ENCODE measurements at places on chromosomes 1 and 21.

DNA sequence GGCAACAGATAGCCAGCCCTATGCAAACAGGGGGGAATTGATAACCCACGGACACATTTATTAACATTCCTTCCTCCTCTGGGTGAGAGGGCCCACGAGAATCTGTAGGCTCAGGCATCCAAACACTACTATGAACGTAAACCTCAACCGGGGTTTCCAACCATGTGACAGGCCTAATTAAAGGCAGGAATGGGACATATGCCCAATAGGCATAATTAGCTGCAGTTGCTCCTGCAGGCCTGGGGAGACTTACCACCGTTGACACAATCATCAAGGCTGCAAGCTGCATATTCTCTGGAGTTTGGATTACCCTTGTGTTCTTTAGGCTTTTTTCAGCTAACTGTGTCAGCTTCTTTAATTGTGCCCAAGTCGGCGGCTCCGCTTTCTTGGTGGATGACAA lies 22.2 kb upstream of the GBP1 start:
- no peak for DNase-seq

DNA sequence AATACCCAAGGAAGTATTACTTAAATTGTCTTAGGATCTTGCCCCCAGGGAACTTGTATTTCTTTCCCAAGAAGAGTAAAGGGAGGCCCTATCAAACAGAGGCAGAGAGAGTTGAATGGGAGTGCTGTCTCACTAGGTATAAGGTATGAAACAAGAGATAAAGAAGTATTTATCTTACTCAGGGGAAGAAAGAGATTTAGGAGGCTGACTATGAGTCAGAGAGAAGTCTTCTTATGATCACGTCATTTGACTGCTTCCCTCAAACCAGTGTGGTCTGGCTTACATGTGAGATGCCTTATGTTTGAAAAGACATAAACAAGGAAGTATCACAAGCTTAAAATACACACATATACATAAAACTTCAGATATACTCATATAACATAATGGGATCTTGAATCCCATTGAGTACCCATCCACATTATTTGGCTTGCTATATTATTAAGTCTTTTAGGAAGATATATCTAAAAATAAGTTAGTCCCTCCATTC lies 29.6 kb downstream of the DUSP10 start:
- DNase-seq, result peak; percentile 65

GRCh38 chr1:21657456-21658190 lies 11.5 kb downstream of the RAP1GAP start:
- DNase-seq, result no peak

DNA sequence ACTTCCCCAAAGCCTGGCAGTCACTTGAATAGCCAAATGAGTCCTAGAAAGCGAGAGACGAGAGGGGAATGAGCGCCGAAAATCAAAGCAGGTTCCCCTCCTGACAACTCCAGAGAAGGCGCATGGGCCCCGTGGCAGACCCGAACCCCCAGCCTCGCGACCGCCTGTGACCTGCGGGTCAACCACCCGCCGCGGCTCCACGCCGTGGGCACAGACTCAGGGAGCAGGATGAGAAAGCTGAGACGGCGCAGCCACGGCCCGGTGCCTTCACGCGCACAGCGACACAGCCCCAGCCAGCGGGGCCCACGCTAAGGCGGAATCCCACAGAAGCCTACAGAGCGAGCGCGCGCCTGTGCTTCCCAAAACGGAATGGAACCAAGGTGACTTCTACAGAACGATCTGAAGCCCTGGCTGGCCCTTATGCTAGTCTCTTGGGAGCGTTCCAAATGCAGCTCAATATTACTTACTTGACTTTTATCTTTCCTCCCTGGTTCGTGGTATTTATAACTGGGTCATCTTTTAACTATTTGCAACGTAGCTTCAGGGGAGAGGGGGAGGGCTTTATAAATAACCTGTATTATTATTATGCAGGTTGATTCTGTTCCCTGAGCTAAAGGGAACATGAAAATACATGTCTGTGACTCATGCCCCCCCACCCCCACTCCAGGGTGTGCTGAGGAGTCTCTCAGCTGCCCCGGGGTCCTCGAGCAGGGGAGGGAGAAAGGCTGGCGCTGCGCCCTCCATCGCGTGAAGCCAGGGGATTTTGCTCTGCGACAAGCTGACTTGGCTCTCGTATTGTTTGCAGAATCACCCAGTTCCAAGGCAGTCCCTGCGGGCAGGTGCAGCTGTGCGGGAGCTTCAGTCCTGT lies 1.7 kb downstream of the TSPEAR start:
- DNase-seq, result no peak

- peak; percentile 71 for DNase-seq
Observed at GRCh38 chr1:206757524-206758266, 12.9 kb upstream of the IL19 start.

- DNase-seq, result no peak
Observed at GRCh38 chr1:214702556-214702955, 99.6 kb downstream of the CENPF start.

DNA sequence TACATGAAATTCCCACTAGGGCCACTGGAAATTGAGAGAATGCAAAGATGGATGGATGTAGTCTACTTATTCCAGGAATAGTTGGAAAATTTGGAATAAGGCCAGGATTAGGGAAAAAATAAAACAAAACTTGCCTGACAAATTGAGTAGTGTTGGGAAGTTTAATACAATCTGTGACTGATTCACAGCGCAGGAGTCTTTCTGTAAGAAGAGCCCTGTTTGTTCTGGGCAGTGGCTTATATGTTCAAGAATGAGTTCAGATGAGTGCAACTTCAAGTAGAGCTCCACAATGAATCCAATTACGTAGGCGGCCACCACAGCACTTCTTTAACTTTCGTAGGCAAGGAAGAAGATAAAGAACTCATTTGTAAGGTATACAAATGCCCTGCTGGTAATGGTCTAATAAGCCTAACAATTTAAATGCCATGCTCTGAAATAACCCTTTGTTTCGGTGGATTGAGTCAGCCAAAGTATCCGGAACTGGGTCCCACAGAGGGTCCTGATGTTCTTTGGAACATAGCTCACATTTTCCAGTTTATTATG lies 47.1 kb upstream of the KCNE1 start:
- DNase-seq, result no peak

DNA sequence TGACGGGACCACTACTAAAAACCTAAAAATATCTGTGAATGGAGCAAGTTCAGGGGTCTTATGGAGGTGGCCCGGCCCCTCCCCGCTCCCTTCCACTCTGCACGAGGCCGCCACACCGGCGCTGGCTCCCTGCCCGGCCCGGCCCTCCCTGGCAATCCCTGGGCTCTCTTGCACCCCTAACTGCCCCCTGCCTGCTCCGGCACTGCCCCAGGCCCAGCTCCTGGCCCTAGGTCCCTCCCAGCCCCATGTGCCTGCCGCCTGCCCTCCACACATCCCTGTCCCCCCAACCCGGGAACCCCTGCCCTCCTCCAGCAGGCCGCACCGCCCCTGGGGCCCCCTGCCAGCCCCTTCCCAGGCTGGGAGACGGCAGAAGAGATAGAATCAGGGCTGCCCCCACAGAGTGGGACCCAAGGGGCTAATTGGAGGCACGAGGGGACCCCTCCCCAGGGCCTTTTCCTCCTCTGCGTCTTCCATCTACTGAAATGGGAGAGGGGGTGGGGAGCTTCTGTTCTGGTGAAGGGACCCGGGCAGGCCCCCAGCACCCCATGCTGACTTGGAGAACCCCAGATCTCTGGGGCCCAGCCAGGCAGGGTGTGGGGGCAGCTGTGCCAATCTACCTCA lies 9.3 kb upstream of the CTRC start:
- no peak for DNase-seq

- DNase-seq, result no peak
Observed at GRCh38 chr1:176177764-176178163, 29.3 kb downstream of the COP1 start.

DNA sequence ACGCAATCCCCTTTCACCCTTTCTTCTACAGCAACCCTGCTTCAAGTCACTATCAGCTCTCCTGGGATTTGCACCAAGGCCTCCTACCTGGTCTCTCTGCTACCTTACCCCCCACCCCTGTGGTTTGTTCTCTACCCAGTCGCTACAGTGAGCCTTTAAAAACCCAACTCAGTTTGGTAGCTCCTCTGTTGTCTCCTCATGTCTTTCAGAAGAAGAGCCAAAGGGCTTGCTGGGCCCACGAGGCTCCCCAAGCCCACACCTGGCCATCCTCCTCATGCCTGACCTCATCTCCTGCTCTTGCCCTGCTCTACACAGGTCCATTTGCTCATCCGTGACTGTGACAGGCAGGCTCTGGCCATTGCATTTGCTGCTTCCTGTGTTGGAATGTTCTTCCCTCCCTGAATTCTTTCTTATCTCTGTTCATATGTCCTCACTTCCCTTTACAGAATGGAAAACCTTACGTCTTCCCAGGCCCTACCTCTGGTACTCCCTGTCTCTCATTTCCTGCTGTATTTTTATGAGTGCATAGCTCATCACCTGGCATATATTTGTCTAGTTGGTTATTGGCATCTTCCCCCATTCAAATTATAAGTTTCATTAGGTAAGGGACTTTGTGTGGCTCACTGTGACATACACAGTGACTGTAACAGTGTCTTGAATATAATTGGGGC lies 3.3 kb downstream of the RGS16 start:
- no peak for DNase-seq

DNA sequence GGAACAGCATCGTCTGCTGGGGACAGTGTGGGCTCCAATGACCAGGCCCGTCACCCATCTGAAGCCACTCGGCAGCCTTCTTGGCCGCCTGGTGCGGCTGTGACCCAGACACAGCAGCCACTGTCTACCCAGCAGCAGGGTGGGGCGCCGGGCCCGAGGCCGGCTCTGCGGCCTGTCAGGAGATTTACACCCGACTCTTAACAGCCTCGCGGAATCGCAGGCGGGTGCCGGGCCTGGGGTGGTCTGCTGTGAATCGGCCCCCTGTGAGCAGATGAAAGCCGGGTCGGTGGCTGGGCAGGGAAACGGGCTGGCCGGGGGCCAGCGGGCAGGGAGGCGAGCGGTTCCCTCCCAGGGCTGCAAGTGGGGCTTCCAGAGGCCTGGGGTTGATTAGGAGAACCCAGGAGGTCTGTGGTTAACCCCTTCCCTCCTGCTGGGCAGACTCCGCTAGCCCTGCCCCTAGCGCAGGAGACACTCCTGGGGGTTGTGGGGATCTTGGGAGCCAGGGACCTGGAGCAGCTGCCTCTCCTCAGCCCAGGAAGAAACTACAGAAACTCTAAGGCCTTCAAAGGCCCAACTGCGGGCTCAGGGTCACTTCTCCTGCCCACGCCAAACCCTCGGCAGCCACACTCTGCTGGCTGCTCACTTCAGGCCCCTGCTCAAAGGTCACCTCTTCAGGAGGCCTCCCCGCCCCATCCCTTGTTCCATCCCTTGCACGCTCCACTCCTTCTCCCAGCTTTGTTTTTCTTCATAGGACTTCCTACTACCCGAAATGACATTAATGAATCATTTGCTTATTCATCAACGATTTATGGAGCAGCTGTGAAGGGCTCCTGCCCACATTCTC lies 15.6 kb downstream of the RUNX3 start:
- no peak for DNase-seq

GRCh38 chr1:116706841-116707240 lies 39.3 kb upstream of the IGSF3 start:
- DNase-seq, result no peak

GRCh38 chr1:224650290-224650689 lies 34.2 kb downstream of the CNIH3 start:
- no peak for DNase-seq

All from CD4-positive, alpha-beta T cell treated with Interleukin-6 at 100 ng/mL for 8 hours (primary cell).